ENCODE measurements at places on chromosomes 13 and 19.
A peak's percentile ranks its signal among the peaks of the same experiment; 100 is the strongest.

GRCh38 chr13:80340651-80341100 lies 250 bp downstream of the SPRY2 start:
- DNase-seq = no peak

DNA sequence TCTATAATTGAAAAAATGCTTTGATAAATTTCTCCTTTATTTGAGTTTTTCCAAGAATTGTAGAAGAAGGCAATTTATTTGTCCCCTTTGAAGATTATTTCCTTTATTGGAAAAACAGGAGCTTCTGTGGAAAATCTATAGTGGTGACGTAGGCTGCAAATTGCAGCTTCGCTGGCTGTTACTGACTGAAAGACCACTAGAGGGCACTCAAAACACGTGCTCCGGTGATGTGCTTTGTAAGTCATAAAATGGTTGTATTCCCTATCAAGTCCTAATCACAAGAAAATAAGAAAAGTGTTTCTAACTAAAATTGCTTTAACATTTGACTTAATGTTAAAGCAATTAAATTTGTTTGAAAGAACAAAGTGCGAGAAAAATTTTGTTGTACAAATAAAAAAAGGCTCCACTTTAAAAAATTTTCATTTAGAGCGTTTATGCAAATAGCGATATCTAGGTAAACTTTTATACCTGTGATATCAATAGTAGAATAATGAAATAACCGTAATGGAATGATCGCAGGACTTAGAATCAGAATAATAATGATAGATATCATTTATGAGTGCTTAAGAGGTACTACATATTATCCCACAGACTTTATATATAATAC lies 638.2 kb upstream of the SPRY2 start:
- DNase-seq = no peak

GRCh38 chr13:29964181-29964845 lies 113.9 kb upstream of the UBL3 start:
- DNase-seq = no peak

GRCh38 chr19:6773323-6773931 lies 919 bp downstream of the VAV1 start:
- no peak for DNase-seq

GRCh38 chr13:99363949-99364348 lies 56.8 kb upstream of the GPR183 start:
- no peak for DNase-seq

GRCh38 chr19:1261798-1262622 lies 7.1 kb upstream of the CIRBP start:
- DNase-seq = no peak

DNA sequence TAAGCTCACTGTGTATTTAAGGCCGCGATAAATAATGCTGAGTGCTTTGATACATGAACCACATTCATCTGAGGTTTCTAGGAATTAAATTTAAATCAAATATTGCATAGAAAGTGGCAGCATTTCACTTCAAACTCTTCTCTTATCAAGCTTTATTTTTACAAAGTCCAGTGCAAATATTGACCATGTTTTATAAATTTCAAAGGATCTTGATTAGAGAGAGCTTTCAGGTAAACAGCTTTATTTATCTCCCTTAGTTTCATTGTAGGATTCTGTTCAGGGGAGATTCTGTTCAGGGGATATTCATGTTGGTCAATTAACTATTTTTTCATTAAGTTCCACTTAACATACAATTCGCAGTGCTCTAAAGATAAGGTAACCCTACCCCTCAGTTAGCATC lies 249.7 kb upstream of the IRS2 start:
- DNase-seq = no peak

- no peak for DNase-seq
These were observed 34.4 kb upstream of the OXGR1 start for GRCh38 chr13:97028441-97029299.

GRCh38 chr13:89066868-89067466 lies 1395.8 kb downstream of the SLITRK5 start:
- DNase-seq = no peak

GRCh38 chr13:82833923-82834322 lies 1048.4 kb downstream of the SLITRK1 start:
- no peak for DNase-seq

- DNase-seq = no peak
These were observed 20.8 kb upstream of the KLF12 start for GRCh38 chr13:74154981-74155380.

DNA sequence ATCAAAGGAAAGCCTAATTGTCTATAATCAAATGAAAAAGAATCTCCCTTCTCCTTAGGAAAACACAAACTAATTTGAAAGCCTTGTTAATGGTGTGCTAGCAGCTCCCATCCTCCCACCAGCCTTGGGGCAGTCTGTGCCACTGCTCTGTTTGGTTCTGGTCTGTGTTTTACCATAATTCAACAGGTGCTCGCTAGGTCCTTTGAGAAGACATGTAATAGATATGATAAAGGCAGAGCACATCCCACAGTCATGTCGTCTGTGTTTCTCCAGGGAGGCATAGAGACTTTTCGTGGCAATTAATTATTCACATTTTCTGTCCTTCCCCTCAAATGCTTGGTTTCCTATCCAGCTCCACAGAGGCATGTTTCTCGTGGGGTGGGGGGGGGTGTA lies 23.8 kb downstream of the FAM124A start:
- no peak for DNase-seq

GRCh38 chr19:1183543-1184172 lies 9.6 kb upstream of the SBNO2 start:
- DNase-seq = no peak

DNA sequence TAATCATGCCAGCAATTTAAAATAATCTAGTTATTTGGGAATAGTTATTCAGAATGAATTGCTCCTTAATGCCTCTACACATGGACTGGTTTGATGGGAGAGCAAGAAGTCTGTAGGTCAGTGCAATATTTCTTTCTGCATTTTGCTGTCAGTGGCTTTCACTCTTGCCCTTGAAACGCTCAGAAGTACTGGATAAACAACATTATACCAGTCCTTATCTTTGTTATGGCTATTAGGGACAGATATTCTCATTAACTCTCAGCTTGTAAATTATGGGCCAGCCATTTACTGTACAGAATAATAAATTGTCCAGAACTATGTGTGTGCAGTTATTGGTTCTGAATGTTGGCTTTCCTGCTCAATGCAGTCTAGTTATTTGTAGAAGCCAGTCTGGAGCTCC lies 224.4 kb downstream of the OXGR1 start:
- no peak for DNase-seq

GRCh38 chr13:75402787-75403186 lies 79.2 kb downstream of the TBC1D4 start:
- no peak for DNase-seq

- no peak for DNase-seq
These were observed 16.2 kb upstream of the NFIC start for GRCh38 chr19:3350014-3350663.

DNA sequence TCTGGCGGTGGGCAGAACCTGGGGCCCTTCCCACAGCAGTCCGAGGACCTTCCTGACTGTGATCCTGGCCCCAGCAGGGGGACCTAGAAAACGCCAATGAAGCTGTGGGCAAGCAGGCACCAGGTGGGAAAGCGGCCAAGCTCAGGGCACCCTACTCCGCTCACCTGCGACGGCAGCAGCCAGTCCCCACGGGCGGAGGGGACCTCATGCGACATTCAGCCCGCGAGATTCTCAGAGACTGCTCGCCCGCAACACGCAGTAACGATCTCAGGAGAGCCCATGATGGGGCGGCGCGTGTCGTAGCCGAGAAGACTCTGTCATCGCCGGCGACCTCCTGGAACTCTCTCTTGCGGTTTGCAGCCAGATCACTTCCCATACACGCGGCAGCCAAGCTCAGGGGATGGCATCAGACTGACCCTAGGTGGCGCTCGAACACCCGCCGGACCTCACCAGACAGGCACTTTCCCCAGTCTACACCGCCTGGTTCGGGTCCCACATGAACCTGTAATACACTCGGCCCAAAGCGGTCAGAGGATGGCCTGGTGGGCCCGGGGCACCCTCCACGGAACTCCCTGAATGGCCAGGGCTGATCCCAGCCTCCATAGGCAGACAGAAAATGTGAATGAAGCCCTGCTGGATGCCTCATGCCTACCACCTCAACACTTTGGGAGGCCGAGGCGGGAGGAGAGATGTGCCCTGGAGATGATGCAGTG lies 26.5 kb downstream of the MAN2B1 start:
- peak; percentile 58 for DNase-seq

- DNase-seq = no peak
These were observed 74.3 kb upstream of the ATP12A start for GRCh38 chr13:24605923-24606372.

DNA sequence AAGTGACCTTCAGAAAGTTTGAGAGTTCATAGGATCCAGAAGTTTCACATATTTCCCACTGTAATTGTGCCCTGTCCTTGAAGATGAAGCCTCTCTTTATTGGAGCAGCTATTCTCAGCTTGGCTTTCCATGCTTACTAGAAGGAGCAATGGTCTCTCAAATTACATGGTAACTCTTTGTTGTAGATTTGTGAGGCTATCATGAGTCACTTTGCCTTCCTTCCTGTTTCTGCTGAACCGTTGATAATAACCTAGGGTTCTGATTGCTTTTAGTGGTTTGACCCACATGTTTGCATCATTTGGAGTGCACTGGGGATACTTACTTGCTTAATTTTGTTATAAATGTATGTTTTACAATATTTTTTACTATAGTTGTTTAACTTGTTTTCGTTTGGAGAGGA lies 772.9 kb upstream of the SLITRK6 start:
- no peak for DNase-seq

GRCh38 chr13:99320693-99321481 lies 13.7 kb upstream of the GPR183 start:
- DNase-seq = no peak

- no peak for DNase-seq
These were observed 30.7 kb upstream of the DOCK9 start for GRCh38 chr13:99008577-99008976.

DNA sequence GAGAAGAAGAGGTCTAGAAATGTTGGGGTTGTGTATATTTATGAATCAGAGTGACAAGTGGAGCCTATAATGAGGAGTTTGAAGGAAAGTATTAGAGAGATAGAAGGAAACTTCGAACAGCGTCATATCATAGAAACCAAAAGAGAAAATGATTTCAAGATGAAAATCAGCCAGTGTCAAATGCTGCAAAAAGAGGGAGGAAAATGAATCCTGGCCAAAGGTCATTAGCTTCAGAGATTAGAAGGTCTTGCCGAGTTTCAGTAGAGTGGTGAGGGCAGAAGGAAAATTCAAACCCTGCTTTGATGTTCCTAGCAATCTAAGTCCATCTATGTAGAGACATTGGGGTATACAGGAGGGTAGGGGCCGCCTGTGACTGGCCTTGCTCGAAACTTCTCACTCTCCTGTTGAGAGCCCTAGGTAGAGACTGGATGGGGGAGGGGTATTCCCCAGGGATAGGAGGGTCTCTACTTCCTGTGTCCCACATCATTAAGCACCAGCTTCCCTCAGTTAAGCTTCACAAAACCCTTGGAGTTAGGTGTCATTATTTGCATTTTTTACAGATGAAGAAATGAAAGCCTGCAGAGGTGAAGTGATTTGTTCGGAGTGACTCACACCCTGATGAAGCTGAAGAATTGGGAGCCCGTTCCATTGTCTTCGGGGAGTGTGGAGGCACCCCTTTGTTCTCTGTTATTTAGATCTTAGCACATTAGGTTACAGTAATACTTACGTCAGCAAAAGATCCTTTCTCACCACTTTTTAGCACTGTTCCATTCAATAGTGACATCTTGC lies 62.8 kb downstream of the FGF9 start:
- DNase-seq = no peak

DNA sequence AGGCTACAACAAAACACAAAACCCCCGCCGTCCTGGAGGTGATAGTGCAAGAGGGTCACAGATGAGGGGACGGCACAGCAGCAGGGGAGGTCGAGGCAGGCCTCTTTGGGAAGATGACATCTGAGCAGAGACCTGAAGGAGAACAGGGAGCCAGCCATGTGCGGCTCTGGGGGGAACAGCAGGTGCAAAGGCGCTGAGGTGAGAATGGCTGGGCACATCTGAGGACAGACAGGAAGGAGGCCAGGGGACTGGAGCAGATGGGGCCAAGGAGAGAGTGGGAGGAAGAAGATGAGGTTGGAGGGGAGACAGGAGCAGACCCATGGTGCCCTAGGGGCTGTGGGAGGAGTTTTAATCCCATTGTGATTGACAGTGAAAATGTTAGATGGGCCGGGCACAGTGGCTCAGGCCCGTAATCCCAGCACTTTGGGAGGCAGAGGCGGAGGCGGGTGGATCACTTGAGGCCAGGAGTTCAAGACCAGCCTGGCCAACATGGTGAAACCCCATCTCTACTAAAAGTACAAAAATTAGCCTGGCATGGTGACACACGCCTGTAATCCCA lies 1.8 kb upstream of the CKM start:
- no peak for DNase-seq

DNA sequence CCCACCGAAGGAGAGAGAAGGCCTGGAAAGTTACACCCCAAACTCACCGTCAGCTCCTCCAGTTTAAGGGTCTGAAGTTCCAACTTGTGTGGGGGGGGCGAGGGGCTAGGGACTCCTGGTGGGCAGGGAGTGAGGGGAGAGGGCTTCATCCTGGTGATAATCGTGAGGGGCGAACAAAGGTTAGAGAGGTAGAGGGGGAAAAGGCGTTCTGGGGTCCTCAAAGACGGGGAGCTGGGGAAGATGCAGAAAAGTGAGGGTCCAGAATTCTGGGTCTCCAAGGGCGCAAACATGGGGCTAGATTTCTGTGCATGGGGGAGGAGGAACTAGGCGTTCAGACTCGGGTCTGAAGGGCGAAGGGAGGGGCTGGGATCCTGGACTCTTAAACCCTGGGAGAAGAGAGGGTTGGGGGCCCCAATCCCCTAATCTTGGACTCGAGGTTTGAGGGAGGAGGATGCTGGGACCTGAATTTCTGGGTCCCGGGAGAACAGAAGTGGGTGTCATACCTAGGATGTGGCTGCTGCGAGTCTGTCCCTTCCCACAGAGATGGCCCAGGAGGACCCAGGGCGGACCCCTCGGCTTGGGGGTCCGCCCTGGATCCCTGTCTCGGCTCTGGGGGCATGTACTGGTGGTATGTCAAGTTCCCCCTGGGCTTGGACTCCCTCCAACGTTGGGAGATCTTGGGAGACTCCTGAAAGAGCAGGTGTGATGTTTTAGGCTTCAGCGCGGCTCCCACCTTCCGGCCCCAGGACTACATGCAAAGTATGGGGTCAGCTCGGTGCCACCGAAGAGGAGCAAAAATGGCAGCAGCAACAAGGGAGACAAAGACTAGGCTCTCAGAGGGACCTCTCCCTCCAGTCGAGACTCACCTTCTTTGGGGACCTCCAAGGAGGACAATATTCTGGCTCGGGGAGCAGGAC lies 4.5 kb downstream of the MAMSTR start:
- DNase-seq = no peak

DNA sequence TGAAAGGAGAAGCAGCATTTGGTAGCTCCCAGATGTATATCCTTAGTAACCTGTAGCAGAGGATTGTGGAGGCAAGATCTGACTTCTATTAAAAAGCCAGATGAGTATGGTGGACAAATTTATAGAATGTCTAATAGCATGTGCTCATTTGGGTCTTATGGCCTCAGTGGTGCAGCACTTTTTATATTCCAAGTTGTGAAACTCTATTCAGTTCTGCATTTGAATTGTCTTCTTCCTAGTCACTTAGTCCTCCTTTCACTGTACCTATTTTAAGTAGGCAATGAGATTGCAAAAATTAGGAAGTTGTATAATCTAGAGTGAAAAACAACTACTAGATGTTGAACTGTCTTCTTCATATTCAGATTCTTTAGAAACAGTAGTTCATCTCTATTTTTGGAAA lies 412.5 kb upstream of the PCDH9 start:
- no peak for DNase-seq

GRCh38 chr19:4385291-4386040 lies 14.9 kb downstream of the SH3GL1 start:
- DNase-seq = no peak

- DNase-seq = no peak
These were observed 3.9 kb downstream of the RANBP3 start for GRCh38 chr19:5973867-5974635.

- no peak for DNase-seq
These were observed 453.7 kb downstream of the PCDH17 start for GRCh38 chr13:58085274-58085673.

All from stimulated activated CD8-positive, alpha-beta memory T cell treated with anti-CD3 and anti-CD28 coated beads, Interleukin-15, amount 100 ng/mL, for 24 hours (primary cell).